LoVo (cell line): ENCODE measurements at places on chromosomes 1 and 21.
A peak's percentile ranks its signal among the peaks of the same experiment; 100 is the strongest.

DNA sequence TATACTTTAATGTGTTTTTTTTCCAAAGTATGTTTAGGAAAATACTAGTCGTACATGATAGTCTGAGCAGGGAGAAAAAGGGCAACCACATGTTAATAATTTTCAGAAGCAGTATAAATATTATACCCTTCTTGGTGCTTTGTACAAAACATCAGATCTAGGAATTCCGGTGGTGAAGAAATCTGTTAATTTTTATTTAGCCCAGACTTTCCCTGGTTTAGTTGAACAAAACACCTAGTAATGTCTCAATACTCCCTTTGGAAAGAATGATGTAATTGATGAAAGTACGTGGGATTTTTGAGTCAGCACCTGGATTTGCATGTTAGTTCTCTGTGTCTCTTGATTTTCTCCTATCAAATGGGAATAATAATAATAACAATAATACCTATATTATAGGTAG, 38.4 kb upstream of the KCNK2 start:
- no peak for DNase-seq

- no peak for DNase-seq
Measured at GRCh38 chr21:26281506-26281905, 110.9 kb upstream of the APP start.

GRCh38 chr1:179924268-179924667, 30.3 kb upstream of the CEP350 start:
- no peak for DNase-seq

DNA sequence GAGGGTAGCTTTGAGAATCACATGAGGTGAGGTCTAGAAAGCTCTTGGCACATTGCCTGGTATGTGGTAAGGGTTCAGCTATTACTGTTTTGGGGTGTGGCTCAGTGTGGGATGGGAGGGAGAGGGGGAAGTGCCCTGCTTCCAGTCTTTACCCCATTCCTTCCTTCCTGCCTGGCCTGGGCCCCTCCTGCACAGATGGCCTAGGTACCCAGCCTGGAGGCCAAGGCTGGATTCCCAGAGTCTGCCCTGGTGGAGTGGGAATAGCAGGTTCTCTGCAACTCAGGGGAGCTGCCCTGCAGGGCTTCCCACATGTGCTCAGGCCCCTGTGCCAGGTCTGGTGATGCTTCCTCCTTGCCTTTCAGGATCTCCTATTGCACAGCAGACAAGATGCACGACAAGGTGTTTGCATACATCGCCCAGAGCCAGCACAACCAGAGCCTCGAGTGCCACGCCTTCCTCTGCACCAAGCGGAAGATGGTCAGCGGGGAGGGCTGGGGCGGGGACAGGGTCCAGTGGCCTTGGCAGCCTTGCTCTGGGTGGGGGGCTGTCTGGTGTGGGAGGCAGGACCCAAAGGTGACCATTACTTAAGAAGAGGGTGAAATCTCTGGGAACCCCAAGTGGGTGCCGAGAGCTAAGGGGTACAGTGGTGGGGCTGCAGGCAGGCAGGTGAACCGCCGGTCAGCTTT, 13.5 kb downstream of the LDLRAP1 start:
- peak; percentile 48 for DNase-seq
